ENCODE measurements at places on chromosomes 1 and 21. TPM values are rescaled to one million over a fixed set of nuclear protein-coding genes. Genes with fewer than 3 reads are reported as not detected.

The TRMT1L gene
- polyA plus RNA-seq: 9.9 TPM

GRCh38 chr21:29737186-29737585 lies 202.6 kb downstream of the GRIK1 start:
- no peak for DNase-seq

The MAP1LC3C gene
- polyA plus RNA-seq: not detected

The CNN3 gene
- polyA plus RNA-seq: 10.6 TPM

The CD84 gene
- 19.8 TPM for polyA plus RNA-seq

Data from B cell (primary cell).